ENCODE measurements at places on chromosomes 11 and 22.

DNA sequence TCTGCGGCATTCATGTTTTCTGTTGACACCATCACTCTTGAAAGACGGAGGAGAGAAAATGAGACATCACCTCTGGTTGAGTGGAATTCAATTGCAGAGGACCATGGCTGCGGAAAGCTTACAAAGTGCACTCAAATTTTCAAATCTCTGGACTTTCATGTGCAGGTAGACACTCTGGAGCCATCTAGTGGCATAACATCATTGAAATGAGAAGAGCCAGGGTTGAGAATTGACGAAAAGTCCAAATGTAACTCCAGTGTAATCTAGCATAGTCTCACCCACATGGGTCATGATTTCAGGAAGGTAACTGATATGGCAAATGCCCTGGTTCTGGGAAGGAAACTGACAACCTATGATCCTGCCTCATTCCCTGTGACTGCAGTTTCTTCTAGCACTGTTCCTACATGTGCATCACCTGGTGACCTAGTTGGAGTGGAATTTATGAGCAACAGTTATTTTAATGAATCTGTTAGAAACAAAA lies 687.8 kb downstream of the KCNA4 start:
- DNase-seq = no peak

DNA sequence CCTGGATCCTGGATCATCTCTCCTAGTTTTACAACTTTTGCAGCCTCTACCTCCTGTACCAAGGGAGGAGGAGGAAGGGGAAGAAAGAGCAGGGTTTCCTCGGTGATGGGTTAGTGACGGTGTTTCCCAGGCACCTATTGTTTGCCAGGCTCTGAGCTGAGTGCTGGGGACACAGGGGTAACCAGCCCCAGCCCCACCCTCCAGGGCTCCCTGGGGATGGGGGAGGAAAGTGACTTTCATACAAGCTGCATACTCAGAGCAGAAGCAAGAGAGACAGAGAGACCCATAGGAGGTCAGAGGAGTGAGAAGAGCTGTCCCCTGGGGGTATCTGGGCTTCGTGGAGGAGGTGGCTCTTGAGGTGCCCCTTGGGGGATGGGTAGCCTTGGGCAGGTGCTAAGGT lies 89.4 kb upstream of the THY1 start:
- DNase-seq = no peak

DNA sequence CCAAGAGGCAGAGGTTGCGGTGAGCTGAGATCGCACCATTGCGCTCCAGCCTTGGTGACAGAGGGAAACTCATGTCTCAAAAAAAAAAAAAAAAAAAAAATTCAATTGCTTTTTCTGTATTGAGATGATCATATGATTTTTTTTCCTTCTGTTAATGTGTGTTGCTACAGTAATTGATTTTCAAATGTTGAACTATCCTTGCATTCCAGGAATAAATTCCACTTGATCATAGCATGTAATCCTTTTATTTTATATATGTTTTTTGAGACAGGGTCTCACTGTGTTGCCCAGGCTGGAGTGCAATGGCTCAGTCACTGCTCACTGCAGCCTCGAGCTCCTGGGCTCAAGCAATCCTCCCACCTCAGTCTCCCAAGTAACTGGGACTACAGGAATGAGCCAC lies 33.3 kb downstream of the MOV10L1 start:
- no peak for DNase-seq

- DNase-seq = no peak
These were observed 46.4 kb downstream of the ZNF143 start for GRCh38 chr11:9507277-9507580.

- DNase-seq = peak; percentile 30
These were observed 42.1 kb upstream of the ISX start for GRCh38 chr22:35023692-35024363.

GRCh38 chr11:119651802-119652584 lies 77.0 kb downstream of the NECTIN1 start:
- DNase-seq = no peak

DNA sequence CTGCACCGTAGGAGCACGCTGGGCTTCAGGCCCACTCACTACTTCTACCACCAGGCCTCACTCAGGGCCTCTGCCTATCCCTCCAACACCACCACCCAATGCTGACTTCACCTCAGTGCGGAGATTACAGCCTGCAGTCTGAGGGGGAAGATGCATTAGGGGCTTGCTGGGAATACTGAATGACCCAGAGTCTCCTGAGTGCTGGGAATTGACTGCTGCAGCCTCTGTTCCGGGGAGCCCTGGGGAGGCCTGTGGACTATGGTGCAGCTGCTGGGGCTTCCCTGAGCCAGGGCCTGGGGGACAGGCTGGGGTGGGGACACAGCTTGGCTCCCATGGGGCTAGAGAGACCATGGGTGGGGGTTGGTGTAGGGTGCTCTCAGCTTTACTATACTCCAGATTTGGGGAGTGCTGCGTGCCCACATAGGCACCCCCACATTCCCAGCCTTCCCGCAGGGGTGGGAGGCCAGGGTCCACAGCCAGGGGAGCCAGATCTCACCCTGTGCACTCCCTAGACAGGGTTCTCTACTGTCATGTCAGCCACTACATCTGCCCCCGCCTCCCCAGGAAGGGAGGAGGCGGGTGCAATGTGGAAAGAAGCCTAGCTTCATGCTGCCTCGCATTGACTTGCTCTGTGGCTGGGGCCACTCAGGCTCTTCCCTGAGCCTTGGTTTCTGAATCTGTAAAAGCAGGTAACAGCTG lies 44.4 kb downstream of the GDPD5 start:
- DNase-seq = no peak

GRCh38 chr11:14309425-14310192 lies 49.4 kb downstream of the RRAS2 start:
- DNase-seq = no peak

GRCh38 chr11:59365232-59366018 lies 6.7 kb downstream of the OR5AN1 start:
- no peak for DNase-seq

DNA sequence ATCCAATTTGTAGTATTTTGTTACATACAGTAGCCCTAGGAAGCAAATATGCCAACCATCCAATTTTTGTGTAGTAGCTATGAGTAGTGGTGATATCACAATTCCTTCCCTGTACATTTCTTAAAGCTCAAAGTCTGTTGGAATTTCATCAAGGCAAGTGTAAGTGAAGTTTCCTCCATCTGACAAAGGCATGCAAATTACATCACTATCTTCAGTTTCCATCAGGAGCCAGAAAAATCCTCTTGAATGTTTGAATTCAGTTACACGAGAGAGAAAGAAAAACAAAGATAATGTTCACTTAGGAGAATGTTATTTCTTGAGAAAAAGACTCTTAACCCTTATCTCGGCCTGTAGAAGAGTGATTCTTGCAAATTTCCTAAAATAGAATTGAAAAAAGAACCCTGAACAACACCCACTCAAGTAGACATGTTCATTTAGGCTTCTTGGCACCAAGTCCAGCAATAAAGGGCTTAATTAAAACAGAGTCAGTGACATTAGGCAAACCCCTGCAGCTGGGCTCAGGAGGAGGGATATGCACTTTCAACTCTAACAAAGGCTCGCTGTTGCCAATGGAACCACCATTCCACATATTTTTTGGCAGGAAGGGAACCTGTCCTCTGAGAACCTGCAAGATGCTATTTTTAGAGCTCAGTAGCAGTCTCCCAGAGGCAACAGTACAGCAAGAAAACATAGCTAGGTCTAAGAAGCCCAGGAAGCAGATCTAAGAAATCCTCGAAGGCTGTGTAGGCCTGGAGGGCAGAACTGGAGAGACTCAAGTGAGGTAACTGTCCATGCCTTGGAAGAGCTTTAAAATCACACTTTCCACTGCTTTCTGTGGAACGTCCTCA lies 144.6 kb downstream of the CCDC81 start:
- no peak for DNase-seq

DNA sequence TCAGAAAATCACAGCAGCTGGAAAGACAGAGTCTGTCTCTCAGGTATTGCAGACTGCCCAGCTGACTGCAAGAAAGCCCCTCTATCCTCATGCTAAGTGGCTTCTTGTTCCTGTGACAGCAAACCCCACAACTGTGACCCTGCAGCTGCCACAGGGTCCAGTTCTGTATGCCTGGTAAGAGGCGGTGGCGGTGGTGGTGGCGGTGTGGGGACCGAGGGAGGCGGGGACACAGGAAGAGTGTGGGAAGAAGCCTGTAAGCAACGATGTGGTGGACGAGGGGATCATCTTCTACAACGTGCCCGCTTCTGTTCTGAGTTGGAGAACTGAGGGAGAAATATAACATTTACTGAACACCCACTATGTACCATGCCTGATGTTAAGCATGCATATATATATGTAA lies 112.4 kb downstream of the TENM4 start:
- no peak for DNase-seq

DNA sequence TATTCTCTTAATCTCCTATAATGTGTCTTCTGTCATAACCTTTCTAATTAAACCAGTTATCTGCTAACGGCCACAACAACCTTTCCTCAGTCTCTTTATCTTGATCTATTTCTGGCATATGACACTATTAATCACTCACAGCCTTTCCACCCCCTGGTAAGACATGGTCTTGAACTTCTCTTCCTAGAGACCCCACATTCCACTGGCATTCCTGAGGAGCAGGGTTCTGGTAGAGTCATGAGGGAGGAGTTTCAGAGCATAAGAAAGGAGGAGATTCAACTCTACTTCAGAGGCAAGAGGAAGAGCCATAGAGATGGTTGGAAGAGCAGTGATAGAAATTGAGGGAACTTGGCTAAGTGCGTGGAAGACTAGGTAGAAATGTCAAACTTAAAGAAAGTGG lies 325.6 kb downstream of the BLID start:
- DNase-seq = no peak

- DNase-seq = no peak
These were observed 8.0 kb downstream of the DGAT2 start for GRCh38 chr11:75776546-75776945.

DNA sequence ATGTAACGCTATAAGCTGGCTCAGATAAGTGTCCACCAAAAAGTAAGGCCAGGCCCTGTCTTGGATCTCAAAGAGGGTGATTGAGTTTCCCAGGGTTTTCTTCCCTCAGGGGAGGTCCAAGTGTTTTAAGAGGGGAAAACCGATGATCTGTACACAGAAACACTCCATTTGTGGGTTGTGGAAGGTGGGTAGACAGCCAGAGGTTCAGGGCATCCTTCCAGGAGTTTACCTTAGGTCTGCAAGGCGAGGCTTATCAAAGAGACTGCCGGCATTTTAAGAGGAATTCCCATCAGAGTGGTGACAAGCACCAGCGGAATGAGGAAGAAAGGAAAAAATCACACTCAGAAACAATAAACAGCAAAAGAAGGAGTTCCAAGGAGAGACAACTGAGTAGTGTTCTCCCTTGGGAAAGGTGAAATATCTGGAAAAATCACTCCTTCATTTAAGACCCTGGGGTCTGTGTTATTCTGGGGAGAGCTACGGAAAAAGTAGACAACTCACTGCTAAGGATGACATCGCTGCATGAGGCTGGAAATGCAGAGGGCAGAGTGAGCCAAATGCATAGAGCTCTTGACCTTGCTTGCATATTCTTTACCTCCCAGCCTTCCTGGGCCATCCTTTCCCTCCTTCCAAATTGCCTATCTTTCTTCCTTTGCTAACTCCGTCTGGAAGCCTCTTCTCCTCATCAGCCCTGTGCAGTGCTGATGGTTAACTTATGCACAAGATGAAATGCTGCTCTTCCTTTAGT lies 22.1 kb upstream of the MMP7 start:
- DNase-seq = no peak

GRCh38 chr11:17563961-17564686 lies 17.1 kb downstream of the OTOG start:
- no peak for DNase-seq

- no peak for DNase-seq
These were observed 1.8 kb upstream of the CYP2D6 start for GRCh38 chr22:42132457-42132856.

- DNase-seq = no peak
These were observed 230.1 kb upstream of the DDI1 start for GRCh38 chr11:103806130-103806895.

GRCh38 chr11:13228572-13228971 lies 49.0 kb upstream of the BMAL1 start:
- no peak for DNase-seq

- no peak for DNase-seq
These were observed 6.8 kb upstream of the SLC22A8 start for GRCh38 chr11:63022441-63022840.

DNA sequence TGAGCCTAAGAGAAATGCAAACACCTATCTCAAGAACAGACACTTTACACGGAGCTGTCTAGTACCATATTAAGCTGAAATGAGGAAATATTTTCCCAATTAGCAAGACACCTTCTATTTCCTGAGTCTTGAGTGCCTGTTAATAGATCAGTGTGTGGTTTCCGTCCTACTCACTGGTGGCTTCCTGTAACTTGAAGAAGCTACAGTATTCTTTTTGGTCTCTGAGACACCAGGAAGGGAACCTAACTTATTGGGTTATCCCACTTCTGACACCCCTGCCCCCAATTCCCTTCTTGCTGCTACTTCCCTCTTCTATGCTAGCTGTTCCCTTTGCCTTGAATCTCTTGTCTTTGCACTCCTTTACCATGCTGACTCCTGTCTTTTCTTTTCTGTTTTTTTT lies 92.7 kb downstream of the FDX1 start:
- DNase-seq = no peak

- no peak for DNase-seq
These were observed 108.5 kb upstream of the USP47 start for GRCh38 chr11:11733246-11733747.

GRCh38 chr11:124807660-124808270 lies 7.6 kb upstream of the MSANTD2 start:
- no peak for DNase-seq

- DNase-seq = no peak
These were observed 48.9 kb upstream of the SHANK2 start for GRCh38 chr11:71301046-71301857.

DNA sequence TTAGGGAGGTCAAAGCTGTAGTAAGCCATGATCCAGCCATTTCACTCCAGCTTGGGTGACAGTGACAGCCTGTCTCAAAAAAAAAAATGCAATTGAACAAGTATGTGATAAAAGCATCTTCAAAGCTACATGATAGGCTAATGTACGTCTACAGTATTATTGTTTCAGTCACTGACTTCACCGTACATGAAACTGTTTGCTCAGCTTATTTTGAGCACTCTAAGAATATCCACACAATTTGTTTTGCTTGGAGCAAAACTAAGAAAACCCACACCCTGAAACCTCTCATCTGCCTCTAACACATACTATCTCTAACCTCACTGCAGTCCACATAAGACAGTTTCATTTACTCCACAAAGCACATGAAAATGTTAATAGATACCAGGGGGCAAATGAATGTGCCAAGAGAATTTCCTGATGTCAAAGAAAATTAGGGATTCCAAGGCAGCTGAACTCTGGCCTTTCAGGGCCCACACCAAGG lies 60.7 kb downstream of the KCNA4 start:
- DNase-seq = no peak

DNA sequence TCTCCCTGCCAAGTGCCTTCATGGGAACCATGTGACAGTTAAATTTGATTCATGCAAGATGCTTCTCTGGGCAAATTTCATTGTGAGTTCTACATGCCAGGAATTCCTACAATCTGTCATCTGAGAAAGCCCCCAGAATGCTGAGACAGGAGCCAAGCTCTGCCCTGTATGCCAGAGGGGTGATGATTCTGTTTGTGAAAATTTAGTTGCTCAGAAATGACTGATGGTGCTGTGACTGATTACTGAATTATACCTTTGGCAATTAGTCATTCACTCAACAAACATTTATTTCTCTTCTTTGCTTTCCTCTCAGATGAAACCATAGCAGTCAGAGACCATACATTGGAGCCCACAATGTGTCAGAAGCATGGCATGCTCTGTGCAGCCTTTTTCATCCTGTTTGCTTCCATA lies 69.0 kb upstream of the ZBED5 start:
- DNase-seq = no peak

GRCh38 chr11:90318651-90319050 lies 95.8 kb upstream of the CHORDC1 start:
- DNase-seq = no peak

- no peak for DNase-seq
These were observed 107.4 kb downstream of the PGR start for GRCh38 chr11:101022256-101022655.
